ENCODE measurements at places on chromosomes 6 and 20. TPM values are rescaled to one million over a fixed set of nuclear protein-coding genes. Genes with fewer than 3 reads are reported as not detected.

DNA sequence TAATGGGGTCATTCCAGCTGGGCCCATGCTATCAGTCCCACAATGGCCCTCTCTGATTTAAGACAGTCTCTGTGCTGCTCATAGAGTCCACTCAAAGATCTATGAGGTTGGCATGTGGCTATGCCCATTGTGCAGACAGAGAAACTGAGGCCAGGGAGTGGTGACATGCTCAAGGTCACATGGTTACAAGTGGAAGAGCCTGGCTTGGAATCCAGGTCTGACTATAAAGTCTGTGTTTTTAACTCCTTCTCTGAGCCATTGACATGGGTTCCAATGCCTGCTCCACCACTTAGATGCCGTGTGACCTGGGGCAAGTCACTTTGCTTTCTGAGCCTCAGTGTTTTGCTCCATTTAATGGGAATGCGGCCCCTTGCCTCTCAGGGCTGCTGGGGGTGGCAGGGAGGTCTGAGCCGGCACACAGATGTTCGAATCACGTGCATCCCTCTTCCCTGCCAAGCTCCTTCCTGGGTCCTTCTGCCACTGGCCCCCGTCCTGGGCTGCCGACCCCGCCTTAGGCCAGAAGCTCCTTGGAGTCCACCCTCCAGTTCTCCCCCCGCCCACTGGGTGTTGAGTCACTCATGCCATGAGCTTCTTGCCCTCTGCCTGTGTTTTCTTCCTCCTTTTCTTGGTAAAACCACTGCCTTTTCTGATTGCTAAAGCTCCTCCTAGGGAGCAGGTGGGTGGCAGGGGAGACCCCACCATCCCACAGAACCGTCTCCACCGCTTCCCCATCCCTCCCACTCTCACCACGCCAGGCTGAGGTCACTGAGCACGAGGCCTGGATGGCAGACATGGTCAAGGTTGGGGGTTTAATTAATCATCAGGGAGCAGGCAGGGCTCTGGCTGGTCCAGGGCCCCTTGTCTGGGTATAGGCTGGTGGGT is 35.7 kb downstream of the CEBPB start:
- DNase-seq, result no peak
- no peaks in the 10 kb centered on the region for H3K36me3 ChIP-seq
- no peak overlapping the region for H3K4me3 ChIP-seq
- H3K4me1 ChIP-seq, result peaks cover 12% of the 10 kb centered on the region
- no peak overlapping the region for H3K27ac ChIP-seq

The BEND3 gene
- 6.3 TPM for total RNA-seq

The LRP11 gene
- 27.8 TPM for total RNA-seq

The C20orf204 gene
- 2.5 TPM for total RNA-seq

- H3K27ac ChIP-seq, result no peak overlapping the region
- no peaks in the 10 kb centered on the region for H3K27me3 ChIP-seq
- H3K4me3 ChIP-seq, result no peak overlapping the region
- H3K4me1 ChIP-seq, result no peaks in the 10 kb centered on the region
- H3K36me3 ChIP-seq, result no peaks in the 10 kb centered on the region
These were observed 431.8 kb upstream of the MAN1A1 start for GRCh38 chr6:119781365-119781764.

The MEP1A gene
- total RNA-seq, result not detected

The MRS2 gene
- 39.9 TPM for total RNA-seq

GRCh38 chr6:26213334-26214075 is 126.3 kb downstream of the HFE start:
- H3K4me1 ChIP-seq, result peaks cover 4% of the 10 kb centered on the region
- H3K4me3 ChIP-seq, result no peak overlapping the region
- no peaks in the 10 kb centered on the region for H3K27me3 ChIP-seq
- H3K27ac ChIP-seq, result no peak overlapping the region

DNA sequence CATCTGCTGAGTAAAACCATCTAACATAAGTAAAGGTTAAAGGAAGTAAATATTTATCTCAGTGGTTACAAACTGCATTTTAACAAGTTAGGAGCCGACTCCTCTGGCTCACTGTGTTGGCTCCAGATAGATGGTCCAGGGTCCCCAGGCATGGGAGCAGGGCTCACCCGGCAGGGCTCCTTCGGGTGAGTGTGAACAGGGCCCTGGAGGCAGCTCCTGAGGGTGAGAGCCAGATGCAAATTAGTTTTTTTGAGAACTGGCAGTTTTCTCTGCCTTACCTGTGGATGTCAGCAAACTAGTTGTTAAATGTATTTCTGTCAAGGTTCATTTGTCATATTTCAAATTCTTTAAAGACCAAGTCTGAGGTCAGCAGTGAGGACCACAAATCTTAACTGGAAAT is 21.5 kb downstream of the TPBG start:
- peaks cover 7% of the 10 kb centered on the region for H3K4me1 ChIP-seq
- no peak for DNase-seq
- H3K36me3 ChIP-seq, result no peaks in the 10 kb centered on the region
- H3K27me3 ChIP-seq, result no peaks in the 10 kb centered on the region
- H3K4me3 ChIP-seq, result no peak overlapping the region
- no peak overlapping the region for H3K27ac ChIP-seq

The RRAGD gene
- 15.9 TPM for total RNA-seq

DNA sequence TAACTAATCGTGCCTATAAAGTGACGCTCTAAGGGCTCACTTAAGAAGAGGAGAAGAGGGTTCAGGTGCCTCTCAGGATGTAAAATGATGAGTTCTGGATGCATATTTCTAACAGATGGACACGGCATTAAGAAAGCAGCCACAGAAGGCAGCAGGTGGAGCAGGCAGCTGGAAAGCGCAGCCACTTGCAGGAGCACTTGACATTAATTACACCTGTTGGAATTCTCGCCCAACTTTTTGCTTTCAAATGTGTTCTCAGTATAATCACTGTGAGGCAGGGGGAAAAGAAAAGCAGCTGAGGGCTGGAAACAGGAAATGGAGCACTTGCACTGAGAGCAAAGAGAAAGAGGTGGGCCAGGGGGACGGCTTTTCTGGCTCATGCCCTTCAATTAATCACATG is 164.2 kb downstream of the NKAIN2 start:
- H3K27ac ChIP-seq, result no peak overlapping the region
- H3K36me3 ChIP-seq, result no peaks in the 10 kb centered on the region
- H3K4me3 ChIP-seq, result no peak overlapping the region
- no peak for DNase-seq

All from HCT116 (cell line).